ENCODE measurements at places on chromosomes 2 and 18. TPM values are rescaled to one million over a fixed set of nuclear protein-coding genes. Genes with fewer than 3 reads are reported as not detected.

Gene SH3BP4
- total RNA-seq, result 8.3 TPM

Gene SPTBN1
- total RNA-seq, result 468 TPM

DNA sequence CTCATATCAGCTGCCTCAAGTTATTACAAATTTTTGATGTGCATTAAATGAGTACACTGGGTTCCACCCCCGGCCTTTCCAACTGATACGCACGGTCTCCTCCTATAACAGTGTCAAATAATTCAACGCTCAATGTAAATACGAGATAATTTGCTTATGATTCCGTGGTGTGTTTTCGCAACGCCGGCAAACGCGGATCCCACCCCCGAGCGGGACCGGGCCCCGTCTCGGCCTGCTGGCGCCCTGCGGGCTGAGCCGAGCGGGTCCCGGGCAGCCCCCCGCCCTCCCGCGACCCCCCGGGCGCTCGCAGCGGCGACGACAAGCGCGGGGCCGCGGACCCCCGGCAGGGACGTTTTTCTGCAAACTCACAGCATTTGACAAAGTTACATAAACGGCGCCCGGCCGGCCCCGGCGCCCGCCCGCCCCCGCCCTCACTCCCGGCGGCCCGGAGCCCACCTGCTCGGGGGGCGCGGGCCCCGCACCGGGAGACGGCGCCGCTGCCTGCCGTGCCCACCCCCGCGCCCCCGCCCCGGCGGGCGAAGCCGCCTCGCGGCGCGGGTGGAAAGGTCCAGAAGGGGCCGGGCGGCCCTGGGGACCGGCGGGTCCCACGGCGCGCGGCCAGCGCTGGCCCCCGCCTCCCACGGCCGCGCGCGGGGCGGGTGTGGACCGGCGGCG, 762 bp downstream of the HDAC4 start:
- DNase-seq, result no peak

DNA sequence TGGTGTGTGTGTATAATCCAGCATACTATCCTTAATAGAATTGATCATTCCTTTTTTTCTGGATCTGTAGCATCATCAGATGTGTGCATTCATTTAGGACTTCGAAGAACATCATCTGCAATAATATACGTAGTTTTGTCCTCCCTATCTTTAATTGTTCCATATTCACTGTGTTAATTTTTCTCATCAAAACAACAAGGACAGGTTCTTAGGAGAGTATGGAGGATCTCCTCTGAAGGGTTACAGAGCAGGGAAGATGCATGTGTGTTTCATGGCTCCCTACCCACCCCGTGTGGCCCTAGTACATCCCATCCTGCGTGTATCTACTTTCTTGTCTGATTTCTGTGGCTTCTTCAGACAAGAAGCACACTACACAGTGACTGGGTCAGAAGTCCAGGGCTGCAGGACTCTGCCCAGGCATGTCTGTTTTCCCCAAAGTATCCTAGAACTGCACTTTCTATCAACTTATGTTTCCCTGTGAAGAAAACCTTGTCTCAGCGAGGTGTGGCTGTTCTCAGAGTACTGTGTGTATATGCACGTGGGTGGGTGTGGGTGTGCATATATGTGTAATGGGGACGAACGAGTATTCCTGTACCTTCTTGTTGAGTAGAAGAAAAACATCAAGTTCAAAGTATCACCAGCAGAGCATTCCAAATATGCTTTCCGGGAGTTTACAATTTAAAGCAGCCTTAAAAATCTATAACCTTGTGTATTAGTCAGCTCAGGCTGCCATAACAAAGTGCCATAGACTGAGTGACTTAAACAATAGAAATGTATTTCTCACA, 220.4 kb upstream of the FOSL2 start:
- DNase-seq, result no peak

Measured in left ventricle myocardium superior (tissue), 1 donor.